ENCODE measurements at places on chromosomes 11 and 22.

GRCh38 chr11:64726867-64727530 is 4.0 kb upstream of the NRXN2 start:
- no peak for DNase-seq

GRCh38 chr11:70703141-70704064 is 305.1 kb downstream of the CTTN start:
- DNase-seq: no peak

DNA sequence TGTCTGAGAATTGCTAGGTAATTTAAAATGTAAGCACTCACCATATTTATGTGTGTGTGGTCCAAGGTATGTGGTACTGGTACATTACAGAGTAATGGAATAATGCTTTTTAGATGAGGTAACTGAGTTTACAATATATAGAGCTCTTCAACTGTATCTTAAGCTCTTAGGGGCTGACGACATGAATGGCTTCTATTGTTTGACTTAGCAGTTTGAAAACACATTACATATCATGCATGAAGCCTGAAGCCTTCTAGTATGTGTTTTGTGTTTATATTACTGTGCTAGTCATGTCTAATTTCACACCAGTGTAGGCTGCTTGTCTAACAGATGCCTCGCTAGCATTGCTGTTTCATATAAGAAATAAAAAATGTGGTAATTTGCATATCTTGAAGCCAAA is 37.2 kb downstream of the GAS2 start:
- DNase-seq: no peak

DNA sequence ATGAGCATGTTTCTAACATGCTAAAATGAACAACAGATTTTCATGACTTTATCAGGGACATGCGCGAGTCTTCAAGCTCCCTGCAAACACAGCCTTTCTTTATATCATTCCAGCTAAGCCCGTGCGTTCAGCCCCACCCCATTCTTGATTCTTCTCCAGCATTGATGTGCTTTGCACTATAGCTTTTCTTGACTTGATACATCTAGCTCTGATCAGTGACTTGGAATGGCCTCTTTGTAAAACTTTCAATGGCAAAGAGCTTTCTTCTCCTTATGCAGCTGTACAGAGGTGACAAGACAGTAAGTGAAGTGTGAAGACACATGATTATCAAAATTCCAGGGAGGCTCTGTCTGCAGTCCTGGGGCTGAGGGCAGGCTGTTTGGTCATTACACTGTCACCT is 561.0 kb downstream of the OPCML start:
- DNase-seq: no peak

GRCh38 chr11:42906226-42906625 is 405.6 kb upstream of the API5 start:
- DNase-seq: no peak

DNA sequence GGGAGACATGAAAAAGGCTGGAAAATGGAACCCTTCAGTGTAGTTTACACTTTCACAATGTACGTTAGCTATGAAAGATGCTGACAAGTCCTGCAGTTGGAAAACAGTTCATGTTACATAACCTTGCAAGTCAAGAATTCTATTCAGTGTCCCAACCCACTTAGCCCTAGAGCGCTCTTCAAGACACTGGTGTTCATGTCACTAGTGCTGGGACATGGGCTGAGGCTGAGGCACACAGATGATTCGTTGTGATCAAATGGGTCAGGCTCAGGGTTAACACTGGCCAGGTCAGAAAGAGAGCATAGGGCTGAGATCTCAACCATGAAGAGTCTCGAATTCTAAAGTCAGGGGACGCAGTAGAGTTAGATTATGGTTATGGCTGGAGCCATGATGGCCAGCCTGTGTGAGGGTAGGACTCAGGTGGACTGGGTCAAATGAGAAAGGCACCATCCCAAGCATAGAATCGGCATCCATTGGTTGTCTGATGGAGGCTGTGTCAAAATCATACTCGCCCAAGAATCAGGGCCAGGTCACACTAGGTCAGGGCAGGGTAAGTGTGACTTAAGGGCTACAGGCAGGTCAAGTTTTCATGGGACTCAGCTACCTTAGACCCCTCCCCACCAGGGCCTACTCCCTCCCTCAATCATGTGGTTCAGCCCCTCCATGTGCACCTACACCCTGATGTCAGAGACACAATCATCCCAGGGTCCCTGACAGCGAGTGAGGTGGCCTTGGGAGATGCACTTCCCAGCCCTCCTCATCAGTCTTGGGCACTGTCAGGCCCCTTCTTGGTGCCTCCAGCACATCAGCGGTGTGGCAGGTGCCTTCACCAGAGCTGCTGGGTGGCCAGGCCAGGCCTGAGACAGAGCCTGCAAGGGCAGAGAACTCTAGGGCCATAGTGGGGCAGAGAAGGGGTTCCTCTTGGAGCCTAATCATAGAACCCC is 20.2 kb downstream of the IGLL5 start:
- DNase-seq: no peak

DNA sequence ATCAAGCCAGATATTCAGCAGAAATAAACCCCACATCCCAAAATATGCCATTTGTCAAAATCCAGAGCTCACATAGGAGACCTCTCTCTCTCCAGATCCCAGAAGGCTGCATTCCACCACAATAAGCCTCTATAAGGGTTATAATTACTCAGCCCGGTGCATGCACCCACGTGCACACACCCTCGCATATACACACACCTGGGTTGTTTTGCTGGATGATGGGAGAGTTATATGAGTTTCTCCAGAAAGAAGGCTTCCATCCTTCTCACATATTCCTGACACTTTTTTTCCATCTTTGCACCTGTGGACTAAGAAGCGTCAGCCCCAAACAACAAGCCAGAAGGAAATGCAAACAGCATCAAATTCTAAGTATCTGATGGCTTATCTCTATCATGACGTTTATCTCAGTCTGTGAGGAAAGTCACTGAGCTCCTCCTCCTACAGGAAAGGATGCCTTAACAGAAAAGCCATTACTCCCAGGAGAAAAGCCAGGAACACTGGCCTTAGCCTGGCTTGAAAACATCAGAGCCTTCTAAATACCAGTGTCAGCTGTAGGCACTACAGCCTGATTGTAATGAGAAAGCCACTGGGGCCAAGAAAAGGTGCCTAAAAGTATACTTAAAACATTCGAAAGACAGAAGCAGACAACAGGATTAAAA is 253.2 kb downstream of the LARGE1 start:
- no peak for DNase-seq

DNA sequence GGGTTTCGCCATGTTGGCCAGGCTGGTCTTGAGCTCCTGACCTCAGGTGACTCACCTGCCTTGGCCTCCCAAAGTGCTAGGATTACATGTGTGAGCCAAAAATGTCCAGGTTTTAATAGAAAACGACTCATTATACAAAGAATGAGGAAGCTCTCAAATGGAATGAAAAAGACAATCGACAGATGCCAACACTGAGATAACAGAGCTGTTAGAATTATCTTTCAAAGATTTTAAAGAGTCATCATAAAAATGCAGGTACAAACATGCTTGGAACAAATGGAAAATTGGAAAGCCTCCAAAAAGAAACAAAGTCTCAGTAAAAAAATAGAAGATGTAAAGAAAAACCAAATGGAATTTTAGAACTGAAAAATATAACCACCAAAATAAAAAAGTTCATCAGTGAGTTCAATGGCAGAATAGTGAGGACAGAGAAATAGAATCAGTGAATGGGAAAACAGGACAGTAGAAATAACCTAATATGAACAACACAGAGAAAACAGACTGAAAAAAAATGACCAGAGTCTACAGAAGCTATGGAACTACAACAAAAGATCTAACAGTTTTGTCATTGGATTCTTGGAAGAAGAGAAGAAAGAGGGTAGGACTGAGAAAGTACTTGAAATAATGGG is 10.9 kb downstream of the GAB2 start:
- no peak for DNase-seq

GRCh38 chr11:47409440-47410369 is 1.3 kb downstream of the SLC39A13 start:
- no peak for DNase-seq

DNA sequence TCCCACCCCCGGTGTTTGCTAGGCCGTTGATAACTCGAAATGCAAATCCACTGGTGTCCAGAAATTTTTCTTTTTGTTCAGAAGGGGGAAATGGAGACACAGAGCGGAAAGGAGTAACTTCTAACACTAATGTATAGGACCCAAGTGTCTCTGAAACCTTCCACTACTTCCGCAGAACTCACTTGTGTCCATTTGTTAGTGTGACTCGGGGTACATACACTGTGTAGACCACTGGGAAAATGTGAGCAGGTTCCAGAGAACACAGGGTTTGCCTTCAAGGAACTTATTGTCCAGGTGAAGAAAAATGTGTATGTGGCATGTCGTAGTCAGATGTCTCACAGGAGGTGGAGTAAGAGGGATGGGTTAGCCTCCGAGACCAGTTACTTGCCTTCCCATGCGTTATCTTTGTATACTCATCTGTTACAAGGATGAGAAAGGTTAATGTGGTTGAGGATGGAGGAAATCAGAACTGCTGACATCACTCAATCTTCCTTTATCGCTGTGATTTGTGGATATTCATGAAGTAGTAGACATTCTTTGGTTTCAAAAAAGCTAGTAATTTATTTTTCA is 857 bp downstream of the ARCN1 start:
- peak; percentile 38 for DNase-seq

- no peak for DNase-seq
Measured at GRCh38 chr22:24285245-24285644, 14.6 kb downstream of the SPECC1L start.
